ENCODE measurements at places on chromosomes 2 and 18.

DNA sequence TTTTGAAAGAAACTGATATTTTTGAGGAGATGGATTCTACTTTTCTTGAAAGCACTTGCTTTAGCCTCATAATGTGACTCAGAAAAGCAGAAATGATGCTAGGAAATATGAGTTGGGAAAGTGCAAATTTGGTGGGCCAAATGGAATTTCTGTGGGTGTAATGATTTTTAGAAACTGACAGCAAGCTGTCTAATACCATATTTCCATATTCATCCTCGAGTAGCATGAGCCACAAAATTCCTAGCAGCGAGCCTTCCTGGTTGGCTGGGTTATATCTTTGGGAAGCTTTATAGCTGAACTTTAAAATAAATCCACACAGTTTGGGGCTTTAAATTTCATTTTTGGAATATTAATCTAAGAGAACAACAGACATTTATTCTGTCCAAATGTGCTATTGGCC, 190.0 kb downstream of the DSC3 start:
- DNase-seq: no peak

GRCh38 chr2:236602678-236603077, 33.1 kb downstream of the ACKR3 start:
- DNase-seq: no peak

DNA sequence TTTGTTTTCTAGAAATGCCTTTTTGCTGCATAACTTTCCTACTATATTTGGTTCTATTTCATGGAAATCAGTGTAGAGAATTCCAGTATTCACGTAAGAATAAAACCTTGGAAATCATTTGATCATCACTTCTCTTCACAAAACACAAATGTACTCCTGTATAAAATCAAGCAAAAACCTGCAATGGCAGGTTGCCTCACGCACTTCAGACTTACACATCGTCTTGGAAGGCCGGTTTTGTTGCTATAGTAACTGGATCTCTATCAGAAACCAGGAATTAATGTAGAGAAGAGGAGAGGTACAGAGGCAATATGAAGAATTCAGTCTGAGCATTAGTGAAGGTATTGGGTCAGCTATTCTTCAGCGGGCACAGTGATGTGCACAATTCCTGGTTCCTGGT, 370.7 kb upstream of the CYRIA start:
- no peak for DNase-seq

DNA sequence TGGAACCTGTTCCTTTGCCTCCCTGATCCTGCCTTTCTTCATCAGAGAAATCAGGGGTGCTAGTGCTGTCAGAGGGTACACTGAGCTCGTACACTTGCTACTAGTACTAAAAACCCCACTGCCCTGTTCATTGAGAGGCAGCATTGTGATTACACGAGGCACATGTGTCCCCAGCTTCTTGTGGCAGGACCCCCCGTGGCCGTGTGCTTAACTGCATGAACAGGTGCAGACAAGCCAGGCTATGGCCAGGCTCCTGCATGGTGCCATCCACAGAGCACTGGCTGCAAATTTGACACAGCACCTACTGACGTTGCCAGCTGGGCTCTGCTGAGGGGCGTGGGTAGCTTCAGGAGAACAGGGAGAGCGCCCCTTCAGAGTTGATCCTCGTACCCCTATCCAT, 248.4 kb downstream of the GLI2 start:
- DNase-seq: no peak

GRCh38 chr2:111522231-111522768, 361.7 kb downstream of the ANAPC1 start:
- DNase-seq: no peak

- DNase-seq: no peak
Observed at GRCh38 chr2:176388861-176389260, 119.6 kb downstream of the MTX2 start.

DNA sequence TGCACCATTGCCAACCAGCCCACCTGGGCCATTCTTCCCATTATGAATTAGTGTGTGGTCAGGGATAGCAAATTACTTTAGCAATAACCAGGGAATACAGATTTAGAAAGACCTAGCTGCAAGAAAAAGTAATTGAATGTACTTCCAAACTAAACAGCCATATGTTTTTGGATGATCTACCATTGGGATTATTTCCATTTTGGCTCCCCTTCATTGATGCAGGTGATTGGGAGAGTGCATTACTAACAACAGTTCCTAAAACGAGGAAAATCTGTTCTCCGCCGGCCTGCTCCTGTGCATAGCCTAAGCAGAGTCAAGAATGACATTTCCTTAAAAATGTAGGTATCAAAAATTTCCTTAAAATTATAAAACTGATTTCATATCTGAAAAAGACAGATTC, 58.5 kb downstream of the MAIP1 start:
- no peak for DNase-seq

DNA sequence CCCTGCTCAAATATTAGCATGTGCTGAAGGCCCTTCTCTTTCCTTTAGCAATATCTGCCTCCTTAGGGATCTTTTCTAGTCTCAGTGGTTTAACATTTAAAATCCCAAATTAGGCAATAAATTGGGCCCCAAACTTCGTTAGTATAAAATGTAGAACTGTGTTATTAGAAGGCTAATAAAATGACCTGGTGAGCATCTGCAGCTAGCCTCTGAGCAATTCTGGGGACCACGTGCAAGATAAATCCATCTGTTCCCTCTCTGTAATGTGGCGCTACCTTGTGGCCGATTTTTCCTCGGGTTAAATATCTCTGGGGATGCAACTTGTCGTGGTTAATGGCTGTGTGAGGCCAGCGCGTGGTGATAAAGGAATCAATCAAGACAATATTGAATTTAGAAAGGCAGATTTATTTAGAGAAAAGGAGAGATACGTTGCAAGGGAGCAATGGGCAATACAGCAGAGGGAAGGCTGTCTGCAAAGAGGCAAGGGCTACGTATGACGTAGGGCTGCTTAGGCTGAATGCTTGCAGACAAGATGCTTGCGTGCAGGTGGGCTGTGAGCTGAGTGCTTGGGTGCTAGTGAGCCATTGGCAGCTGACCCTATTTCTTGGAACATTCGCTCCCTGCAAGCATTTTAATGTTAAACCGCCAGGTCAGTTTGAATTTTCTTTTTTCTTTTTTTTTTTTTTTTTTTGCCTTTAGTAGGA, 18.5 kb upstream of the IL36G start:
- peak; percentile 18 for DNase-seq

GRCh38 chr2:104026725-104027124, 827.2 kb upstream of the POU3F3 start:
- no peak for DNase-seq

DNA sequence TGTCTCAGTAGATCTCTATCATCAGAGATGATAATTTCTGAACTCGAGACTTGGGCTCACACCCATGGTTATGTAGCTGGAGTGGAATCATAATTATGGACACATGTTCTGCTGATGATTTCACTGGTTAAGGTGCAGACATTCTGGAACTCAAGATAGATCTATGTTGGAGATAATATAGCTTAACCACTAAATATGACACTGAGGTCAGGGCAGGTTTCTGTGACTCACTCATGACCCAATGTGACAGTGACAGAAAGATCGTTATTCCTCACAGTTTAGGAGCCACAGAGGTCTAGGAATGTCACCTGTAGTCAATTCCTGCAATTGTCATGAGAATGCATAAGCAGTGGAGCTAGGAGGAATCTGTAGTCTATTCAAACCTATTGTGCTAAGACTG, 828.6 kb downstream of the TRIB2 start:
- DNase-seq: no peak

DNA sequence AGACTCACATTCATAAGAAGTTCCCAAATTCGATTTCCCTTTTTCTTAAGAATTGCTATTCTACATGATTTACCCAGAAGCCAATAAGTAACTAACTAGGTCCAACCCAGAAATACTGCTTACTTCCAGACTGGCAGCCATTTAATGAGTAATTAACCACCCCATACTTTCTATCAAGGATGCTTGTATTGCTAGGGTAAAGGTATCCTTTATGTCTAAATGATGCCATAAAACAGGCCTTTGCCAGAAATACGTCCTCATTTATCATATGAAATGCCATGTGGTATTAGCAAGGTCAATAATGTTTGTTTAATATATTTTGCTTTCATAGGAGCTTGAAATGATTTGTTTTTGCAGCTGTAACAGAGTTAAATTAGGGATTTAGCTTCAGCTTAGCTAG, 56.1 kb downstream of the PLEKHM3 start:
- DNase-seq: peak; percentile 45

DNA sequence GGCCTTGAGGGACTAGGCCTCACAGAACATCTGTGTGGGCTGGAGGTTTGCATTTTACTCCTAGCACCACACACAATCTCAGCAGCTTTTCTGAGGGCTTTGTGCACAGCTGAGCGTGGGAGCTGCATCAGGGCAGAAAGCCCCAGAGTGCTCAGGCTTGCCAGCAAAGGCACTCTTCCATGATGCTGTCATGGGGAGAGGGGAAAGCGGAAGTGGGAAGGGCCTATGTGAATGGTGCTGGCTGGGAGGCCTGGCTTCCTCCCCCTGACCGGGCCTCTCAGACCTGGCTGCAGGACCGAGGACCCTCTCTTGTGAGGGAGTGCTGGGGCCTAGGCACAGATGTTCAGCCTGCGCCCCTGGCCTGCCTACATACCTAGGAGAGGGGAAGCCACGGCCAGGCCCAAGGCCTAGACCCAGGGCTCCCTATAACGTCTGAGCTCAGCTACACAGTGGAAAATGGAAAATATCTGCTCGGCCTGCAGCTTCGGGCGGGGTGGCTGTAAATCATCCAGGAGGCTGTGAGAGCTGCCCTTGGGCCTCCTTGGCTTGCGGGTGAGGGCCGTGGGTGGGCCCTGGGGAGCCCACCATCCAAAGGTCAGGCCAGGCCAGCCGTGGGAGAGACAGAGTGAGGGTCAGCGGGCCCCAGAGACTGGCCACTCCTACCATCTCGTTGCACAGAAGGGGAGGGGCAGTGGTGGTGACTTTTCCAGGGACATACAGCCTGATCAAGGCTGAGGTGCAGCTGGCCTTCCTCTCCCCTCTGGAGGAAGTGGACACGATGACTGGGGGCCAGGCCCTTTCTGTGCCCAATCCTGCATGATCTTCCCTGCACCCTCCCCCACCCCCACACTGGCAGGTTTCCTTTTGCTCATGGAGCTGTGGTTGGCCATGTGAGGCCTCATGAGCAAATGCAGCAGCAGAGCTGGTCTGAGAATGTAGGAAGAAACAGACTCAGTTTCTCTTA, 22.8 kb downstream of the GLI2 start:
- DNase-seq: no peak

DNA sequence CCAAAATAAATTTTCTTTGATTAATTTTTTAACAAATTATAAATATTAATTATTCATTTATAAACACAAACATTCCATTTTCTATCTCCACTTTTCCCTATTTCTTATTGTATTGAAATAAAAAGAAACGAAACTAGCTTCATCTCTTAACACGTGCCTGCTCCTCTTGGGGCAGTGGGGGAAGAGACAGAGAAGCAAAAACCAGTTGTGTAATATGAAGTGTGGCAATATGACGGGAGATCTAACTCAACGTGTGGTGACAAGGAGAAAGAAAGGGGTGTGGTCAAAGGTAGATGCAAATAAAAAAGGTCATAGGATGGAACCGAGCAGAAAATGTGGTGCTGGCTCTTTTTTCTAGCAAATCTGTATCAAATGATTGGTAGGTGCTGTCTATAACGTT, 106.9 kb upstream of the SLC8A1 start:
- DNase-seq: no peak

GRCh38 chr2:229612384-229612971, 101.9 kb downstream of the DNER start:
- DNase-seq: no peak
